ENCODE measurements at places on chromosomes 4 and X. TPM values are rescaled to one million over a fixed set of nuclear protein-coding genes. Genes with fewer than 3 reads are reported as not detected.

The RNF150 gene
- 9.8 TPM for polyA plus RNA-seq

DNA sequence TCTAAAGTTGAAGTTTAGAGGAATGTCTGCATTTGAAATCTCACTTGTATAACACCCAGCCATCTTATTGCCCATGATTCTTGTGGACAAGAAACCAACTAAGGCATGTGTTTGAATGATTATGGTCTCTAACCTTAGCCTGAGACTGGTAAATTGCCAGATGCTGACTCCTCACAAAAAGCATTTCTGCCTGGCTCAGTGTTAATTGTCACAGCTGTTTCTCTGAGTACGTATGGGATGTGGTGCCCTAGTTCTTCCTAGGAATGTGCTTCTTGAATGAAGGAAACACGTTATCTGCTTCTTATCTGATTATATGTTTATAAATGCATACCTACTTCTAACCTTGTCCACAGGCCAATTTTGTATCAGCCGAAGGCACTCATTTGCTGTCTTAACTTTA is 63.1 kb upstream of the NDP start:
- peak; percentile 29 for DNase-seq

GRCh38 chr4:10115797-10116568 is 616 bp downstream of the WDR1 start:
- DNase-seq, result no peak

DNA sequence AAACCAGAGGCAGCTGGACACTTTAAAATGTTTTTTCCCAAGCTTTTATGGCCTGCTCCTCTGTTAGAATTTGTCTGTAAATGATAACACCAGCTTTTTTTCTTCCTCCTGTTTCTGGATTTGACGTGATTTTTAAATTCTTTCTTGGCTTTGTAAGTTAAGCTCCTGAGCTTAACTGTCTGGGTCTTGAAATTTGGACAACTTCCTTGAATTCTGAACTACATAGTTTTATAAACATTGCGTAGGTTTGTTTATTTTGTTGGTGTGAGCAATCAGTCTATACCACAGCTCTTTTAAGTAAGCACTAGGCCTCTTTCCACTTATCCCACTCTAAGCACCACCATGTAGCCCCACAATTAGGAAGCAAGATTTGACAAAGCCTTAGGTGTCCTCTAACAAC is 144.4 kb upstream of the GUCY1A1 start:
- DNase-seq, result peak; percentile 73

The RHOXF2B gene
- polyA plus RNA-seq, result not detected

GRCh38 chr4:33316578-33316977 is 2596.4 kb downstream of the PCDH7 start:
- DNase-seq, result no peak

DNA sequence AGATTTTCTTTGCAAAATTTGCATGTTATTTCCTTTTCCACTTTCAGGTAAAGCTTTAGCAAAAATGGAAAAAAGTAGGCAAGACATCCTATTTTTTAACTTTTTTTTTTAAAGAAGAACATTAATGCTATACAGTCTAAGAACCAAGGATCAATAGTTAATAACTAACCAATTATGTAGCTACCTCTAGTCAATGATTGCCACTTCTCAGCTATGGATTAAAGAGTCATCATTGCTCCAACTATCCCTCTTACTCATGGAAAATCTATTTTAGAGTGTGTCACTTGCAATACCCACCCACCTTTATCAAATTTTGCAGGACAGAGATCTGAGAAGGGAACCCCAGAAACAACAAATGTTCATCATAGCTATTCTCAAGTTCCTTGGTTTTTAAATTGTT is 223.1 kb downstream of the ANK2 start:
- no peak for DNase-seq

GRCh38 chrX:67684136-67684535 is 140.3 kb downstream of the AR start:
- DNase-seq, result no peak

DNA sequence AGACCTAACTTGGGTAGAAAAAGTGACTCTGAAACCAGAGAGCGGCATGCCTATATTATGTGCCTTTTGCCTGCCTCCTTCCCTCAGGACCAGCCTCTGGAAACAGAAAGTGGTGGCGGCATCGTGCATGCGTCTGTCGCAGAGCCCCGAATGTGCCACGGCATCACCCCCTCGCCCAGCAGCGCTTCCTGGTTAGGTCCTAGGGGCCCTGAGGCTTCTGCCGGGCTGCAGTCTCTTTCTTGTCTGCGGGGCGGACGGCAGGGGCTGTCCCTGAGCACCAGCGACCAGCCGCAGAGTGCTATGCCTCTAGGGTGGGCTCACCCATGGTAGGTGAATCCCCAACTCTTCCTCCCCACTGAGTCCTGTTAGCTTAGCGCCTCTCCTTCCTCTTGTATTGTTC is 68.7 kb downstream of the VSIG4 start:
- no peak for DNase-seq

- no peak for DNase-seq
Observed at GRCh38 chr4:38177641-38178391, 217.6 kb downstream of the PTTG2 start.

- DNase-seq, result no peak
Observed at GRCh38 chr4:168693750-168694490, 197.1 kb downstream of the PALLD start.

- no peak for DNase-seq
Observed at GRCh38 chrX:104913348-104913747, 307.1 kb downstream of the TEX13A start.

DNA sequence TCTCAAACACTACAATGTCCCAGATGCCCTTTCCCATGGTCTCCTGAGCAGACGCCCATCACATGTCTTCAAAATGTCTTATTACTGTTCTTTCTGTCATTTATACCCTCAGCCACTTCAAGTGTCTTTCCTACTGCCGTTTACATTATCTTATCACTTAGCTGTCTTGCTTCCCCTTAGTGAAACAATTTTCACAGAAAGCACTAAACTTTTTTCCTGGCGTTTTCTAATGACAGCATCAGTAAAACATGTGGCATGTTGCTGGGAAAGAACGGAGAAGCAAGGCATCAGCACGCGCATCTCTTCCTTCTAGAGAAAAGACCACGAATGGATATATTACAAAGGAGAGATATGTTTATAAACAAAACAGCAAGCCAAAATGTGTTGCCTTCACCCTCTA is 189.7 kb upstream of the SLIT2 start:
- peak; percentile 4 for DNase-seq

The ANXA10 gene
- polyA plus RNA-seq, result 0.33 TPM

The ZNF185 gene
- polyA plus RNA-seq, result 8.7 TPM

- no peak for DNase-seq
Observed at GRCh38 chr4:151858356-151858755, 97.5 kb upstream of the GATB start.
